ENCODE measurements at places on chromosomes 2 and 18. TPM values are rescaled to one million over a fixed set of nuclear protein-coding genes. Genes with fewer than 3 reads are reported as not detected.

BOLL gene
- not detected for total RNA-seq

GEN1 gene
- total RNA-seq = 29.6 TPM

RBKS gene
- total RNA-seq = 0.74 TPM

SLC5A7 gene
- not detected for total RNA-seq

FN1 gene
- 3,760 TPM for total RNA-seq

DNA sequence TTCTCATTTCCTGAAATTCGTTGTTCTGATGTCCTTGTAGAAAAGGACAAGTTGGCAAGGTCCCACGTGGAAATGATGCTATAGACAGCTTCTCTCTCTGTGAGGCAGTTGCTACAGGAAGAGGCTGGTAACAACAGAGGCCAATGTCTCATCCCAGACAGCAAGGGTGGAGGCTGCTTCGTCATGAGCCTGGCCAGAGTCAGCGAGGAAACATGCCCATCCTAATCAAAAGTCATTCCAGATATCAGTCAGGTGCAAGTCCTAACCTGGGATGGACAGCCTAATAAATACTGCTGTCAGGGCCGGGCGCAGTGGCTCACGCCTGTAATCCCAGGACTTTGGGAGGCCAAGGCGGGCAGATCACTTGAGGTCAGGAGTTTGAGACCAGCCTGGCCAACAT is 6.4 kb upstream of the SMAD7 start:
- DNase-seq = no peak

GRCh38 chr2:224309176-224309575 is 92.7 kb downstream of the FAM124B start:
- no peak for DNase-seq

GRCh38 chr2:224025874-224026273 is 13.2 kb downstream of the SERPINE2 start:
- no peak for DNase-seq

- DNase-seq = no peak
Observed at GRCh38 chr2:189639007-189639609, 22.2 kb upstream of the ASNSD1 start.

GRCh38 chr2:112723995-112724394 is 3.2 kb downstream of the NT5DC4 start:
- DNase-seq = no peak

GRCh38 chr2:205654878-205655605 is 27.3 kb upstream of the NRP2 start:
- no peak for DNase-seq

DNA sequence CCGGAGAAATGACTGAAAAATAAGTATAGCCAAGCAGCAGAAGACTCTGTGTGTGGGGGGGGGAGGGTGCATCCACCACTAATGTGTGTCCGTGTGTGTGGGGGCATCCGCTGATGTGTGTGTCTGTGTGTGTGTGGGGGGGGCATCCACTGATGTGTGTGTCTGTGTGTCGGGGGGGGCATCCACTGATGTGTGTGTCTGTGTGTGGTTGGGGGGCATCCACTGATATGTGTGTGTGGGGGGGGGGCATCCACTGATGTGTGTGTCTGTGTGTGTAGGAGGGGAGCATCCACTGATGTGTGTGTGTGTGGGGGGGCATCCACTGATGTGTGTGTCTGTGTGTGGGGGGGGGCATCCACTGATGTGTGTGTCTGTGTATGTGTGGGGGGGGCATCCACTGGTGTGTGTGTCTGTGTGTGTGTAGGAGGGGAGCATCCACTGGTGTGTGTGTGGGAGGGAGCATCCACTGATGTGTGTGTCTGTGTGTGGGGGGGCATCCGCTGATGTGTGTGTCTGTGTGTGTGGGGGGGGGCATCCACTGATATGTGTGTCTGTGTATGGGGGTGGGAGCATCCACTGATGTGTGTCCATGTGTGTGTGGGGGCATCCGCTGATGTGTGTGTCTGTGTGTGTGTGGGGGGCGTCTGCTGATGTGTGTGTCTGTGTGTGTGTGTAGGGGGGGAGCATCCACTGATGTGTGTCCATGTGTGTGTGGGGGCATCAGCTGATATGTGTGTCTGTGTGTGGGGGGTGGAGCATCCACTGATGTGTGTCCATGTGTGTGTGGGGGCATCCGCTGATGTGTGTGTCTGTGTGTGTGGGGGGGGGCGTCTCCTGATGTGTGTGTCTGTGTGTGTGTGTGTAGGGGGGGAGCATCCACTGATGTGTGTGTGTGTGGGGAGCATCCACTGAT is 125.0 kb downstream of the NFATC1 start:
- no peak for DNase-seq

DNA sequence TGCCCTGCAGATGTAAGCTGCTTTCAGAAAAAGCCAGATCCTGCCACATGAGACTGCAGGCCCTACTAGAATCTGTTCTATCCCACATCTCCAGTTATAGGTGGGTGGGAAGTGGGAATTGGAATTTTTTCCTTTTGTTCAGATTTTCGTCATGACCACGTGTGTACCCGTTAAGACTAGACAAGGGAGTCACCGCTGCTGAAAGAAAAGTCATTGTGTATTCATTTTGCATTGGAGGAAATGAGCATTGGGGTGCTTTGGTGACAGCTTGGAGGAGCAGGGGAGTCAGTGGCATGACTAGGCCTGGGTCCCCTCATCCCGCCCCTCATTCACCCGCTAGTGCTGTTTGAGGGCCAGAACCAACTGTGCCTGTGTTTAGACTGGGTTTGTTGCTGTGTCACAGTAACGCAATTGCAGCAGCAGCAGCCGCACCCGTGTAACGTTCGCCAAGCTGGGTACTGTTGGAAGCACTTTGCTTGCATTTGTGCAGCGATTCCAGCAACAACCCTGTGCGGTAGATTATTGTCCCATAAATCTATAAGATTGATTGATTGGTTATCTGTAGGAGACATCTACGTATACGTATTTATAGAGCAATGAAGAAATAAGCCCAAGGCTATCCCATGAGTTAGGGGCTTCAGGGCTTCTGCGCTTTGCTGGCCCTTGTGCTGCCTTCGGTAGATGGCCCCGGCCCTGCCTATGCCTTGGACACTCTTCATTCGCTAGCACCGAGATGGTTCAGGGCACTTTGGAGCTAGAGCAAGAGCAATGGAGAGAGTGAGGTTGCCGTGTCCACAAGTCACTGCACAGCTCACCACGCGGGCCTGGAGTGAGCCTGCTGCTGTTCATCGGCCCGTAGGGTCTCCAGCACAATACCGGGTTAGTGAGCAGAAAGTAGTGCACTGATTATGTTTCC is 194.9 kb downstream of the AGAP1 start:
- no peak for DNase-seq

- no peak for DNase-seq
Observed at GRCh38 chr2:24919506-24920097, 435 bp downstream of the ADCY3 start.

GRCh38 chr2:44642123-44642857 is 280.5 kb downstream of the CAMKMT start:
- no peak for DNase-seq

DNA sequence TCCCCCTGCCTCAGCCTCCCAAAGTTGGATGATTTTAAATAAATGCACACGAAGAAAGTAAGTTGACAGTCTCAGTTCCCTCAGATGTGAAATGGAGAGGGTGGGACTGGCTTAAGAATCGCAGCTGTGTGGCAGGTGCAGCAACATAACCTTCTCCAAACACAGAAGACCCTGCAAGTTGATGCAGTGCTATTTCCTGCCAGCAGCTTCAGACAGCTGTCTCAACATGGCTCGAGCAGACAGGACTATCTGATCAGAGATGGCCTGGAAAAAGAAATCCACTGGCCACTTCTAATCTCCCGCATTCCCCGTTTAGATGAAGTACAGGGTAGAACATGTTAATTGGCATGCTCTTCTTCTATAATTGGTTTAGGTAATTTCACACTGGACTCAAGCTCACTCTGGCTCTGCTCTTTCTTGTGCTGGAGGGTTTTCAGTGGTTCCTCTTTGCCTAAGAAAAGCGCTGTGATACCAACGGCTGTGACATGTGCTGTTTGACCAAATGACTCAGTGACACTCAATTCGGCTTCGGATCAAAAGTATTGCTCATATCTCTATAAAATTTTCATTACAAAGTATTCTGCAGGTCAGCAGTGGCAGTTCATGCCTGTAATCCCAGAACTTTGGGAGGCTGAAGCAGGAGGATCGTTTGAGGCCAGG is 40.2 kb downstream of the MYOM1 start:
- no peak for DNase-seq

GRCh38 chr2:202221873-202222272 is 16.5 kb downstream of the SUMO1 start:
- DNase-seq = no peak

GRCh38 chr2:9462886-9463697 is 11.3 kb upstream of the IAH1 start:
- no peak for DNase-seq

GRCh38 chr18:28494151-28494550 is 317.2 kb upstream of the CDH2 start:
- DNase-seq = no peak

DNA sequence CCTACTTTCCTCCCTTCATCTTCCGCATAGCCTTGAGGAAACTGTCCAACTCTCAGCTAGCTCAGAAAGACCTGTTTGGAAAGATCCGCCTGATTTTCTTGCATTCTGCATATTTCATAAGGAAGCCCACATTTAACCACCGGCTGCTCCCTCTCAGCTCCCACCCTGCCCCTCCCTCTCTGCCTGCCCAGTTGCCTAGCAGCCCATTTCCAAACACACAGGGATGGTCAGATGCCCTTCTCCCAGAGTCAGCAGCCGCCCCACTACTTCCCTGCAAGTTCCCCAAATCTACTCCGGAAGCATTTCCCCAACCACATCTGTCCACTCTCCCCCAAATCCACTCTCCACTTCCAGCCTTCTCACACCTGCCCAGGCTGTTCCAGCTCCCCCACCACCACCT is 96.0 kb downstream of the TNS1 start:
- no peak for DNase-seq

DNA sequence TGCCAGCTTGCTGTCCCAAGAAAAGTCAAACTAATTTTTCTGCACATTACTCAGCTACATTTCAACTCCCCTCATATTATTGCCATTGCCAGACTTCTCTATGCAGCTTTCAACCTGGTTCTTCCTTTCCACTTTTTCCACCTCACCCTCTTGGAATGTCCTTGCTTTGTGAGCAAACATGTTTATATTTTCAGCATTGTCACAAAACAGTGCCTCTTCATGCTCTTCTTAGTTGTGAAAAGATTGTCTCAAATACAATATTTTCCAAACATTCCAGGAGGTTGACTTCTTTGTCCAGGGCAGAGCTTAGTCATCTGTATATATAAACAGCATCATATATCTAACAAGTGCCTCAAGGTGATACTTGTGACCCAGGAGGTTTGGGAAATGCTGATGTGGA is 803.3 kb upstream of the CELF4 start:
- no peak for DNase-seq
